ENCODE measurements at places on chromosomes 11 and 22.

GRCh38 chr11:131839326-131839725, 468.9 kb downstream of the NTM start:
- DNase-seq = no peak

DNA sequence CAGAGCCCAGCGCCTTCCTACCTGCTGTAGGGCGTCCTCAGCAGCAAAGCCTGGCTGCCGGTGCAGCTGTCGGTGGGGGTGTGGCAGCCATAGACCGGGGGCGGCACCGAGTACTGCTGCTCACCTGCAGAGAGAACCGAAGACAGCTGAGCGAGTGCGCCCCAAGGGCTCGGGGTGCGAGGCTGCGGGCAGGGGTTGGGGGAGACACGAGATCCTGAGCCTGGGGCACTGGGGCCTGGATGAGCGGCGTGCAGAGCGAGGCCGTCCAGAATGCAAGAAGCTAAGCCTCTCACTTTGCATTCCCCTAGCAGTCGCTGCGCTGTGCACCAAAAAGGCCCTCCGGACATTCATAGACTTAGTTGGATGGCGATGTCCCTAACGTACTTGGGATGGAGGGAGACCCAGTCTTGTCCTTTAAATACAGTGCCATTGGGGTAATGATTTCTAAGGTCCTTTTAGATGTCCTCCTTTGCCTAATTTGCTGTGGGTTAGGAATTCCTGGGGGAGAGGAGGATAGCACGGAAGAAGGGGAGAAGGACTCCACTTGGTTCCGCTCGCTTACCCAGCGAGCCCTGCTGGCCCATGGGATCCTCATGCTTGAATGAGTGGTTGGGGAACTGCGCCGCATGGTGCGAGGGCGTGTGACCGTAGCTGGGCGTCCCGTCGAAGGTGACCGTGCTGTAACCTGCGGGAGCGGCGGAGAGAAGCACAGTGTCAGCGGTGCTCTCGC, 7.2 kb downstream of the WT1 start:
- DNase-seq = no peak

DNA sequence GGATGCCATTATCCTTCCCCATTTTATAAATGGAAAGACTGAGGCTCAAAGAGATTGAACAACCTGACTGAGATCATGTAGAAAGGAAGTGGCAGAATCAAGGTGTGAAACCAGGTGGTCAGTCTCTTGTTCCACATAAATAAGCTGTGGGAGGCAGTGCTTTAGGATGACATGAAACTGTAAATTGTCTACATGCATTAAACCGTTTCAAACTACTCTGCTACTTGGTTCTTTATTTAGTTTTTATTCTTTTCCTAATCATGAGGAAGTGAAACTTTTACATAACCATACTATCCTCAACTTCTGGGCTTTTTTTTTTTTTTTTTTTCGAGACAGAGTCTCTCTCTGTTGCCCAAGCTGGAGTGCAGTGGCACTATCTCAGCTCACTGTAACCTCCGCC, 34.9 kb downstream of the CADM1 start:
- DNase-seq = no peak

DNA sequence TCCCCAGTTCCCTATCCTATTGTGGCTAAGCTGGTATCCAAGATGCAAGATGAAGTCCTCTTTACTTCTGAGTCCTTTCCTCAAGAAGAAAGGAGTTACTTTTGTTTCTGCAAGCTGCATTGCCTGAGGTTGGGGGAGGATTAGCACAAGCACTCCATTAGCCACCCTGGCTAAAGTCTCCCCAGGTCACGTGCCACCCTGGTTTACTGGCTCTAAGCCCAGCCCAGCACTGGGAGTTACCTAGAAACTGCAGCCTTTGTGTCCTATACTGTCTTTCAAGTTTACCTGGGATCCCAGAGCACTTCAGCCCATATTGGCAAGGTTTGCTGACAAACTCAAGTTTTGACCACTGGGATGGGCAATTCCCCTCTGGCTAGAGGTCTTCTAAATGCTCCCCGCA, 78.4 kb upstream of the DBX1 start:
- peak; percentile 11 for DNase-seq

All from NCI-H2107 (cell line).